Activated CD8-positive, alpha-beta T cell treated with anti-CD3 and anti-CD28 coated beads for 36 hours (primary cell): ENCODE measurements at places on chromosomes 7 and 10. TPM values are rescaled to one million over a fixed set of nuclear protein-coding genes. Genes with fewer than 3 reads are reported as not detected.

- H3K36me3 ChIP-seq: peaks cover 2% of the 10 kb centered on the region
- H3K27me3 ChIP-seq: no peaks in the 10 kb centered on the region
- H3K27ac ChIP-seq: no peak overlapping the region
- peaks cover 52% of the 10 kb centered on the region for H3K4me1 ChIP-seq
Observed at GRCh38 chr7:129855234-129855673, 97.5 kb downstream of the UBE2H start.

GRCh38 chr7:1553512-1554210 lies 2.3 kb downstream of the TMEM184A start:
- H3K36me3 ChIP-seq: no peaks in the 10 kb centered on the region
- no peaks in the 10 kb centered on the region for H3K4me1 ChIP-seq
- H3K27ac ChIP-seq: no peak overlapping the region
- no peak for DNase-seq

GRCh38 chr7:8143151-8143874 lies 118.7 kb downstream of the ICA1 start:
- H3K27me3 ChIP-seq: no peaks in the 10 kb centered on the region
- H3K36me3 ChIP-seq: no peaks in the 10 kb centered on the region
- H3K4me3 ChIP-seq: no peak overlapping the region
- peak; percentile 38 for DNase-seq
- H3K27ac ChIP-seq: peak overlapping the region; percentile 5

DNA sequence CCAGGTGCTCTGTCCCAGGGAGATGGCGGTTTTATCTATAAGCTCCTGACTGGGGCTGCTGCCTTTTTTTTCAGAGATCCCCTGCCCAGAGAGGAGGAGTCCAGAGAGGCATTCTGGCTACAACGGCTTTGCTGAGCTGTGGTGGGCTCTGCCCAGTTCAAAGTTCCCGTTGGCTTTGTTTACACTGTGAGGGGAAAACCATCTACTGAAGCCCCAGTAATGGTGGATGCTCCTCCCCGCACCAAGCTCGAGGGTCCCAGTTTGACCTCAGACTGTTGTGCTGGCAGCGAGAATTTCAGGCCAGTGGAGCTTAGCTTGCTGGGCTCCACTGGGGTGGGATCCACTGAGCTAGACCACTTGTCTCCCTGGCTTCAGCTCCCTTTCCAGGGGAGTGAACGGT lies 16.4 kb upstream of the SLC26A5 start:
- H3K27me3 ChIP-seq: peaks cover 15% of the 10 kb centered on the region
- H3K4me3 ChIP-seq: no peak overlapping the region
- no peaks in the 10 kb centered on the region for H3K4me1 ChIP-seq
- H3K36me3 ChIP-seq: no peaks in the 10 kb centered on the region

- peaks cover 3% of the 10 kb centered on the region for H3K36me3 ChIP-seq
- no peak overlapping the region for H3K4me3 ChIP-seq
- no peaks in the 10 kb centered on the region for H3K27me3 ChIP-seq
- H3K4me1 ChIP-seq: no peaks in the 10 kb centered on the region
Observed at GRCh38 chr10:112753961-112754411, 196.1 kb upstream of the TCF7L2 start.

DNA sequence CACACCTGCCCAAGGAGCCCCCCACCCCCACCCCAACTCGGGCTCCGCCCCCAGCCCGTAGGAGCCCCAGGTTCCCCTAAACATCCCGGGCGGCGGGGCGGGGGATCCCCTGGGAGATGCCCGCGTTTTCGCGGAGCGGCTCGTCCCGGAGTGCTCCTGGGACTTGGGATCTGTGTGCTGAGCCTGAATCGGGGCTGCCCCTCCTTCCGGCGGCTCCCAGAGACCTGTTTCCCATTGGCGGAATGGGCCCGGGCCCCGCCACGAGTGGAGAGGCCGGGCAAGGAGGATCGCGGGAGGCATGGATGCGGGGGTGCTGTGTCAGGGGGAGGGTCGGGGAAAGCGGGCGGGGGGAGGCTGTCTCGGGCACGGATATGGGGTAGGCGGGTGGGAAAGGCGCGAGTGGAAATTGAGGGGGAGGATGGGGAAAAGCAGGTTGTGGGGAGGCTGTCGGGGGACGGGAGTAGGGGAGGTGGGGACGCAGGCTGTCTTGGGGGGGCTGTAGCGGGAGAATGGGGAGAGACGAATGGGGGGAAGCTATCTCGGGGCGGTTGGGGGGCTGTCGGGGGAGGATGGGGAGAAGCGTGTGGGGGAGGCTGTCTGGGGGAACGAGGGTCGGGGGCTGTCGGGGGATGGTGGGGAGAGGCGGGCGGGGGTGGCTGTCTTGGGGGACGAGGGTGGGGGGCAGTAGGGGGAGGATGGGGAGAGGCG lies 572 bp upstream of the BHLHA15 start:
- H3K4me3 ChIP-seq: no peak overlapping the region
- no peak overlapping the region for H3K27ac ChIP-seq
- DNase-seq: no peak
- peaks cover 6% of the 10 kb centered on the region for H3K4me1 ChIP-seq
- no peaks in the 10 kb centered on the region for H3K27me3 ChIP-seq

- no peaks in the 10 kb centered on the region for H3K27me3 ChIP-seq
- peaks cover 41% of the 10 kb centered on the region for H3K4me1 ChIP-seq
- peaks cover 47% of the 10 kb centered on the region for H3K36me3 ChIP-seq
- DNase-seq: no peak
- H3K4me3 ChIP-seq: peak overlapping the region; percentile 17
- H3K27ac ChIP-seq: peak overlapping the region; percentile 61
Observed at GRCh38 chr10:61905837-61906561, 4.5 kb downstream of the ARID5B start.

- DNase-seq: no peak
- H3K4me1 ChIP-seq: no peaks in the 10 kb centered on the region
- H3K27ac ChIP-seq: no peak overlapping the region
- H3K36me3 ChIP-seq: no peaks in the 10 kb centered on the region
Observed at GRCh38 chr10:107548301-107548700, 383.8 kb upstream of the SORCS1 start.

GRCh38 chr7:8254667-8255066 lies 7.3 kb downstream of the ICA1 start:
- H3K27me3 ChIP-seq: peaks cover 14% of the 10 kb centered on the region
- no peak overlapping the region for H3K27ac ChIP-seq
- no peaks in the 10 kb centered on the region for H3K36me3 ChIP-seq
- H3K4me3 ChIP-seq: no peak overlapping the region
- no peak for DNase-seq
- no peaks in the 10 kb centered on the region for H3K4me1 ChIP-seq

DNA sequence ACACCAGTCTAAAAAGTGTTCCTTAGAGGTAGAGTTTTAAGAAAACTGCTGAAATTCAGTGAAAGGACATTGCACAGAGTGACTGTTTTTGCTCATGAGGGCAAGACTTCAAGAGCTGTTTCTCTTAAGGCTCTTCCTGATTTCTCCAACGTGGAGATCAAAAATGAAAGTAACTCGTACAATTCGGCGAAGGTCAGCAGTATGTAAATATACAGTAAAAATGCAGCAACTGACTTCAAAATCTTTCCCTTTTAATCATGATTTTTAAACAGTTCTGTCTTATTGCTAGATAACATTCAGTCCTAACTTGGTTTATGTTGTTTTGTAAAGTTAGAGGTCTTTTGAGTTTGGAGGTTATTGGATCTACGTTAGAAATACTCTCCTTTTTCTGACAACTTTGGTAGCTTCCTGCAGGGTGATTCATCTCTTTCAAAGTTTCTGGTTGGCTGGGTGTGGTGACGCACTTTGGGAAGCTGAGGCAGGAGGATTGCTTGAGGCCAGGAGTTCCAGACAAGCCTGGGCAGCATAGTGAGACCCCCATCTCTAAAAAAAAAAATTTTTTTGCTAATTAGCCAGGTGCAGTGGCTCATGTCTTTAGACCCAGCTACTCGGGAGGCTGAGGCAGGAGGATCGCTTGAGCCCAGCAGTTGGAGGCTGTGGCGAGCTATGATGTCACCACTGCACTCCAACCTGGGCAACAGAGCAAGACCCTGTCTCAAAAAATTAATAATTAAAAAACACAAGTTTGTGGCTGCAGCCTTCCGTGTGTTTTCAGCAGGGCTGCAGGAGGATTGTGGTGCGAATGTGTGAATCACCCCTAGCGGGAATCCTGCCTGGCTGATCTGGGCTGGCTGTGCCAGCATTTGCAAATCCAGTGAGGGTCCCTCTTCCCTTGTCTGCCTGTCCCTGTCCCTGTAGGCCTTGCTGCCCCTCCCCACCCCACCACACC lies 29.2 kb upstream of the AP5Z1 start:
- H3K36me3 ChIP-seq: peaks cover 49% of the 10 kb centered on the region
- H3K4me3 ChIP-seq: peak overlapping the region; percentile 82
- no peaks in the 10 kb centered on the region for H3K27me3 ChIP-seq
- peaks cover 61% of the 10 kb centered on the region for H3K4me1 ChIP-seq
- DNase-seq: peak; percentile 57

- no peak overlapping the region for H3K4me3 ChIP-seq
- DNase-seq: no peak
- no peaks in the 10 kb centered on the region for H3K4me1 ChIP-seq
Observed at GRCh38 chr7:134134004-134134403, 6.9 kb downstream of the LRGUK start.

The PAX2 gene
- not detected for total RNA-seq

The XRCC2 gene
- 17.2 TPM for total RNA-seq

The UCMA gene
- total RNA-seq: not detected

The SEMA3C gene
- not detected for total RNA-seq

The ALOX5 gene
- 0.60 TPM for total RNA-seq
